ENCODE measurements at places on chromosomes 1 and 21.

GRCh38 chr1:117368116-117369108 lies 1.2 kb downstream of the MAN1A2 start:
- no peak for DNase-seq

- no peak for DNase-seq
Measured at GRCh38 chr1:5680600-5680999, 311.6 kb downstream of the NPHP4 start.

DNA sequence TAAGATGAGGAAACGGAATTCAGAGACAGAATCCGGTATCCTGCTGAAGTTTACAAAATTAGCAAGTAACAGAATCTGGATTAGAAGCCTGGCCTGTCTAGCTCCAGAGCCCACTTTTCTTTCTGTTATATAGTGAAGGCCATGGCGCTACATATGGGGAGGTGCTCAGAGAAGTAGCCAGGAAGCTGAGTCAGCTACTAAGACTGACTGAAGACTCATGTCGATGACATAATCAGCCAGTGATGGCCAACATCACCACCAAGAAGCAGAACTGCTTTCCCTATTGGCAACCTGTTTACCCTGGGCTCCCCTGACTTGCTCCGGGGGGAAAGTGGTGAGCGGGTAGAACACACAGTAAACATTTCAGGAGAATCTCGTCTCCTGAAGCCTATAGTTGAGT lies 18.8 kb downstream of the LRRC52 start:
- DNase-seq: no peak

GRCh38 chr1:180786624-180787023 lies 126.1 kb upstream of the KIAA1614 start:
- DNase-seq: no peak

GRCh38 chr1:207691841-207692240 lies 46.9 kb downstream of the CR1L start:
- no peak for DNase-seq

- DNase-seq: no peak
Measured at GRCh38 chr1:109296782-109297181, 10.0 kb downstream of the MYBPHL start.

Measured in lung (tissue), 17 donors.